ENCODE measurements at places on chromosomes 12 and 14.

- DNase-seq, result no peak
Observed at GRCh38 chr12:29593001-29593400, 95.5 kb upstream of the OVCH1 start.

DNA sequence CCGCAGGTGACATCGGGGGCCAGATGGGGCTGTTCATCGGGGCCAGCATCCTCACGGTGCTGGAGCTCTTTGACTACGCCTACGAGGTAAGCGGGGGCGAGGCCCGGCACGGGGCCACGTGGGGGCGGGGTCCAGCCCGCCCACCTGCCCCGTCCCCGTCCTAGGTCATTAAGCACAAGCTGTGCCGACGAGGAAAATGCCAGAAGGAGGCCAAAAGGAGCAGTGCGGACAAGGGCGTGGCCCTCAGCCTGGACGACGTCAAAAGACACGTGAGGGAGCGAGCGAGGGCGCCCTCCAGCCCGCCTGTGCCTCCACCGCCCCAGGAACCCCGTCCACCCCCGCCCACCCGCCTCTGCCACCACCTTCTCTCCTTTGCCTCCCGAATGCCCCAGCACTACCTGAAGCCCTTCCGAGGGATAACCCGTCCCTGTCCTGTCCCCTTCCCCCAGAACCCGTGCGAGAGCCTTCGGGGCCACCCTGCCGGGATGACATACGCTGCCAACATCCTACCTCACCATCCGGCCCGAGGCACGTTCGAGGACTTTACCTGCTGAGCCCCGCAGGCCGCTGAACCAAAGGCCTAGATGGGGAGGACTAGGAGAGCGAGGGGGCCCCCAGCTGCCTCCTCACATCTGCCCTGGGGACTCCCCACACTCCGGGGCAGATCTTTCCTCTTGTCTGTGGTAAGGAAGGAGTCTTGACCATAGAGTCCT is 3.9 kb upstream of the SMARCD1 start:
- DNase-seq, result no peak

DNA sequence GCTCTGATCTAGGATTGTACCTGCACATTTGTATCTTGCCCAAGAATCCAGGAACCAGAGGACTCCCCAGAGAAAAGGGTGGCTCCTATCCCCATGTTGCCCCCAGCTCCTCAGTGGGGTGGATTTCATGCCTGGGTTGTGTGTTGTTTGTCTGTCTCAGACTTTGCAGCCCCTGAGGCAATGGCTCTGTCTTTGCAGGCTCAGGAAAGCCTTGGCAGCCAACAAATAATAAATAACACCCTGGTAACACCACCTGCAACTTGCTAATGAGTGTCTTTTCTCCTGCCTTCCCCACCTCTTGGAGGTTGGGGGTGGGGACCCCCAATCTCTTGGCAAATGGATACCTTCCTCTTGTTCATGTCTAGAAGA is 65.2 kb upstream of the CISTR start:
- no peak for DNase-seq

- no peak for DNase-seq
Observed at GRCh38 chr12:15530361-15530760, 208.1 kb downstream of the PTPRO start.

DNA sequence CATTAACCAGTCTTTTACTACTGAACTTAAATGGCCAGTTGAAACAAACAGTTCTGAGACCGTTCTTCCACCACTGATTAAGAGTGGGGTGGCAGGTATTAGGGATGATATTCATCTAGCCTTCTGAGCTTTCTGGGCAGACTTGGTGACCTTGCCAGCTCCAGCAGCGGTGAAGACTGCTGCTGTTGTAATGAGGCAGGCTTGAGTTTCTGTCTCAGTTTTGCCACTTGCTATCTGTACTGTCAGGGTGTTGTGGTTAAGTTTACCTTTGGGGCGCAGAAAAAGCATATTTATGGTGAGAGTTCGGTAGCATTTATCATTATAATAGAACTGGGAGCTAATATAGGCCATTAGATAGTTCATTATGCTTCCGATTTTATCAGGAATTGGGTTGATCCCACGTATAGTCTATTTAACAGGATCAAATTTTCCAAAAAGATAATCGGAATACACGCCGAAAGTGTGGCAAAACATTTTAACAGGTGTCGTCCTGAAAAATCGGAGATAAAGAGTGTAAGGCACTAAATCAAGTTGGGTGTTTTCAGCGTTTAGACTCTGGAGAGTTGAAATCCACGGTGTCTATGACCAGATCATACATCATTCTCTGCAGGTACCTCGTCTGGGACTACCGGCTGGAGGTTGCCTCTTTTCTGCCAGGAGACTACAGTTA is 688 bp upstream of the NECAP1 start:
- peak; percentile 45 for DNase-seq

DNA sequence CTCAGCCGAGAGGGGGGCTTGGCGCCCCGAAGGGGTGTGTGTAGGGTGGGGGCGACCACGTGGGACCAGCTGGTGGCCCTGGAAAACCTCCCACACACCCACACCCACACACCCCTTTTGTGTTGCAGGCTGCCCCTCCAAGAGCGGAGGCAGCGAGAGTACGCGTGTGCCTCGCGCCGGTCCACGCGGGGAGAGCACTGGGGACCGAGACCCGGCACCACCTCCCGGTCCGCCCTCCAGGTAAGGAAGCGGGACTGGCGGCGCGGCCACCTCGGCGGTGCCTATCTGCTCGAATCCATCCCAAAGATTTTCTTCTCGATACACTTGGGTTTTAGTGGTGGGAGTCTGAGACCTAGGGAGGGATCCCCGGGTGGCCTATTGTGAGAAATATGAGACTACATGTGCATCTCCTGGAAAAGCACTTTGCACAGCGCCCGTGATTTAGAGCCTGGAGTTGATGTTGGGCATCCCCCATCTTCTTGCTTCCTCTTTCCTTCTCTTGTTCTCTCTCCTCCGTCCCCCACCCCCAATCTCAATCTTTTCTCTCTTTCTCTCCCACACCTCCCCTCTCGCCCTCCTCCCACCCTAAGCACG is 393 bp downstream of the SYT1 start:
- DNase-seq, result peak; percentile 82

GRCh38 chr14:75333606-75334548 is 55.2 kb downstream of the FOS start:
- no peak for DNase-seq

- peak; percentile 3 for DNase-seq
Observed at GRCh38 chr12:79098530-79098929, 234.0 kb downstream of the SYT1 start.

DNA sequence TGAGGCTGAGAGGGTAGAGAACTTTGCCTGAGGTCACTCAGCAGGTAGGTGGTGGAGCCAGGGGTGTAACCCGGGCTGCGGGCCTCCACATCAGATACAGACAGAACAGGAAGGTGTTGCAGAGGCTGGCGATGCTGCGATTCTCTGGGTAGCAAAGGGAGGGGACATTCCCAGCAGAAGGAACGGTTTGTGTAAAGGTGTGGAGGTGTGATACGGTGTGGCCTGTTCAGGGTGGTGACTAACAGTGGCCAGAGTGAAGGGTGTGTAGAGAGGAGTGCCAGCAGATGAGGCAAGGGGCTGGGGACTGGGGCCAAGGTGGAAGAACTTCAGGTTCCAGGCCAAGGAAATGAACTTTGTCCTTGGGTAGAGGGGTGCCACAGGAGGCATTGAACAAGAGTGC is 18.2 kb upstream of the FAIM2 start:
- DNase-seq, result no peak

- no peak for DNase-seq
Observed at GRCh38 chr14:21098892-21099595, 589 bp upstream of the ZNF219 start.

DNA sequence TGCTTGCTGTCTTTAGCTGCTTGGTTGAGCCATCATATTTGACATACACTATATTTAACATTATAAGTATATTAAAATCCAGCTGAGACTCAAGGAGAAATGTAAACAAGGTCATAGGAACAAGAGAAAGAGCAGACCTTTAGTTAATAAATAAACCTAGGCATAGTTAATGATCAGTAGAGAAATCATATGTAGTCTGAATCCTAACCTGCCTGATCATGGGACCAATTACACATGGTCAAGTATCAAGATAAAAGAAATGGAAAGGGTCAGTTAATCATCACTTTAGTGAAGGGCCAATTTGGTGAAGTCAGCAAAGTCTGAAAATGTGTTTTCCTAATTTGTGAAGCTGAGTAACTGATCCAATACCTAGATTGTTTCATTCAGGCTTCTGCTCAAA is 7.5 kb downstream of the RNF212B start:
- DNase-seq, result no peak

DNA sequence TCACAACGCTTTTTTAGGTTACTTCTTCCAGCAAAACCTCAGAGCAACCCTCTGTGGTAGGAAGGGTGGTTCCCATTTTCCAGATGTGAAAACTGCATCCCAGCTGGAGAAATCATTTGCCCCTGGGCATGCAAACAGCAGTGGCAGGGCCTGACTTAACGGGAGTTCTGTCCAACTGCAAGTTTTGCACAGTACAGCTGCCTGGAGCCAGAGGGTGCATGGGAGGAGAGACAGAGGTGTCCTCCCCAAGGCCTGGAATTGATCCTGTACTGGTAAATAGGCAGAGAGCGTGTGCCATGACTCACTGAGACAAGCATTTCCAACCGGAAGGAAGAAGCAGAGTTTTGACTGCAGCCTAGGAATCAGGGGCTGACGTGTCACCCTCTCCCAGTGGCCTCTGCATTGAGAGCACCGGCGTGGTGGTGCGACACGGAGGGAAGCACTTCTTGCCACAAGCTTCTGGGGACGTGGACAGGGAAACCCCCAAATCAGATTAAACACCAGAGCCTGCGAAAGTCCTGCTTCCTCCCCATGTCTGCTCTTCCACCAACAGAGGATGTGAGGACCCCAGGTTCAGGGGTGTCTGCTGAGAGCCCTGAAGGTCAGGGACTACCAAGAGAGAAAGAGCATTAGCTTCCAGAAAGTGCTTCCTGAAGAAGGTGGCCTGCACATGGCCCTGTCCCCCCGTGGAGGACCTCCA is 19.0 kb upstream of the SERPINA4 start:
- no peak for DNase-seq

GRCh38 chr12:103495469-103496456 is at the start of gene C12orf42:
C12orf42 (minus strand) TSS chr12:103495968; CDS start chr12:103478426, 17,542 bp downstream.
- DNase-seq, result peak; percentile 96
